ENCODE measurements at places on chromosomes 2 and 18. TPM values are rescaled to one million over a fixed set of nuclear protein-coding genes. Genes with fewer than 3 reads are reported as not detected.

DNA sequence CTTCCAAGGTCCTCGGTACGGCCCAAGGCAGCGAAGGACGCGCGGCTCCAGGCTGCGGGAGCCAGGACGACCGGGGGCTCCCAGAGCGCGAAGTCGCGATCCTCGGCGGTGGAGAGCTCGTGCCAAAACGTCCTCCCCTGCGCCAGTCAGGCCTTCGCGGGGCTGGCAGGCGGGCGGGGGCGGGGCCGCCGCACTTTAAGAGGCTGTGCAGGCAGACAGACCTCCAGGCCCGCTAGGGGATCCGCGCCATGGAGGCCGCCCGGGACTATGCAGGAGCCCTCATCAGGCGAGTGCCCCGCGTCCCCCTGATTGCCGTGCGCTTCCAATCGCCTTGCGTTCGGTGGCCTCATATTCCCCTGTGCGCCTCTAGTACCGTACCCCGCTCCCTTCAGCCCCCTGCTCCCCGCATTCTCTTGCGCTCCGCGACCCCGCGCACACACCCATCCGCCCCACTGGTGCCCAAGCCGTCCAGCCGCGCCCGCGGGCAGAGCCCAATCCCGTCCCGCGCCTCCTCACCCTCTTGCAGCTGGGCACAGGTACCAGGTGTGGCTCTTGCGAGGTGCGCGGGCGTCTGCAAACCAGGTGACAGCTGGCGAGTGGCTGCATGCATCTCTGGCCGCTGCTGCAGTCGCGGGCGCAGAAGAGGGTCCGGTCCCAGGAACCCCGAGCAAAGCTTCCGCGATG lies at the start of gene CIDEA:
Gene CIDEA (plus strand): TSS at position 226 of the 684 bp plus-strand sequence. CDS start 23 bp downstream, at position 249.
- no peaks in the 10 kb centered on the region for H3K4me1 ChIP-seq
- H3K4me3 ChIP-seq: no peak within 1 kb of the TSS
- H3K27me3 ChIP-seq: no peaks in the 10 kb centered on the region
- no peak within 1 kb of the TSS for H3K27ac ChIP-seq

Gene SDC1
- total RNA-seq: 0.66 TPM

Gene GPBAR1
- total RNA-seq: 1.6 TPM

Gene CREG2
- total RNA-seq: 0.60 TPM

GRCh38 chr2:24919506-24920097 lies 435 bp downstream of the ADCY3 start:
- H3K4me1 ChIP-seq: no peaks in the 10 kb centered on the region
- H3K4me3 ChIP-seq: peak overlapping the region; percentile 84
- H3K36me3 ChIP-seq: no peaks in the 10 kb centered on the region
- DNase-seq: peak; percentile 79
- H3K27me3 ChIP-seq: no peaks in the 10 kb centered on the region

DNA sequence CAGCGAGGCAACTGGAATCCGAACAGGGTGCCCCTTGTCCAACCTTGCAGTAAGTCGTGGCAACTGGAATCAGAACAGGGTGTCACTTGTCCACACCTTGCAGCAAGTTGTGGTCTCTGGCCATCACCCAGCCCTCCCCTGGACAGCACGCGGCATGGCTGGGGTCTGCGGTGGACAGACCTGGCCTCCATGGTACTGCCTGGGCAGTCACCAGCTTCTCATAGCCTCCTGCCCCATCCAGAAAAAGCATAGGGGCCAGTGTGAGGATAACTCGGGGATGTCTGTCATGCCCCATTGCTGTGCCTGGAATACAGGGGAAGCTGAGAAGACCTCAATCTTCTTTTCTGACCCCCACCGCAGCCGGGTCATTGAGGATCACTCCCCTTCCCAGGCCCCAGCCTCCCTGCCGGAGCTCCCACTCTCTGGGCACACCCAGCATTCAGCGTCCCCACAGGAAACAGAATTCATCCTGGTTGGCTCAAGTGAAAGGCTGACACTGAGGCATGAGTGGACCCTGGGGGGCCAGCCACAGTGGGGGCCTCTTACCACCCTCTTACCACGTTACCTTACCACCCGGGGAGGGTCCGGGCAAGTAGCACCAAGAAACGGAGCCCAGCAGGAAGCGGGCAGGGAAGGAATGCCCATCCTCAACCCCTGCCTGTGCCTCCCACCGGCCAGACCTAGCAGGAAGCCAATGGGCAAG lies 68.0 kb upstream of the RAB6C start:
- no peak overlapping the region for H3K4me3 ChIP-seq
- H3K27ac ChIP-seq: no peak overlapping the region
- no peaks in the 10 kb centered on the region for H3K36me3 ChIP-seq
- no peaks in the 10 kb centered on the region for H3K4me1 ChIP-seq
- no peaks in the 10 kb centered on the region for H3K27me3 ChIP-seq

DNA sequence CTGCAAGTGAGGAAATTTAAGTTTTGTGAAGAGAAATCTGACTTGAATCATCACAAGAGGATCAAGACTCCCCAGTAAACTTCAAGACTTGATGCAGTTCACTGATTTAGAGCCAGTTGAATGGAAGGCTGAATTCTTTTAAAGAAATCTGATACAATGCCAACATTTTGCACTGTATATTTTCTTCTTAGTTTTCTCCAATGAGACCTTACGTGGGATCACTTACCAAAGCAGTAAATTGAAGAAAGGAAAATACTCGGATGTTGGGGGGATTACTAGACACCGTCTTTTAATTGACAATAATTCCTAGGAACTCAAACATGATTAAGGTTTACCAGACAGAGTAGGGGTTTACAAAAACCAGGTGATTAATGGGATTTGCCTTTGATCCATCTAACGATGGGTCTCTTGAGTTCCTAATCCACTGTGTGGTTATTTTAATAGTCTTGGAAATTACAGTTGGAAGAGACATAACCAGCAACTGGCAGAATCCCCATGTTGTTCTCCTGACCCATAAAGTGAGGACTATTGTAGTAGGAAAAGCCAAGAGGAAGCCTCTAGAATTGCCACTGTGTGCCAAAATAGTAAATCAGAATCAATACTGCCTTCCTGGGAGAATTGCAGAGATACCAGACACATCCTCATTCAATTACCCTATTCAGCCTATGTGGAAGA lies 354.5 kb downstream of the PID1 start:
- no peaks in the 10 kb centered on the region for H3K27me3 ChIP-seq
- no peaks in the 10 kb centered on the region for H3K36me3 ChIP-seq
- H3K4me3 ChIP-seq: no peak overlapping the region
- peaks cover 6% of the 10 kb centered on the region for H3K4me1 ChIP-seq

DNA sequence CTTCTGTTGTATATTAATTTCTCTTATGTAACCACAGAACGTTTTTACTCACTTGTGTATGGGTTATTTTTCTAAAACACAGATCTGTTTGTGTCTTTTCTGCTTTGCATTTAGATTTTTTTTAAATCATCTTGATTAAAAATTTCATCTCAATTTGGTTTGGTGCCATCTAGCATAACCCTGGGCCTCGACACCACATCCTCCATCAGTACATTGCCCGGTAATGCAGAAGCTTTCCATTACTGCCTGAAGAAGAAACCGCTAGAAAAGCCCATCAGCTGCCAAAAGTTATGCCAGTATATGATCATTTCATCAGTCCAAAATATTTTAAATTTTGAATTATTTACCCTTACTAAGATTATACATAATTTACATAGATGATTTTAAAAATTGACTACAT lies 26.2 kb downstream of the MAPRE2 start:
- H3K4me1 ChIP-seq: no peaks in the 10 kb centered on the region
- DNase-seq: no peak
- H3K36me3 ChIP-seq: no peaks in the 10 kb centered on the region
- no peak overlapping the region for H3K27ac ChIP-seq

DNA sequence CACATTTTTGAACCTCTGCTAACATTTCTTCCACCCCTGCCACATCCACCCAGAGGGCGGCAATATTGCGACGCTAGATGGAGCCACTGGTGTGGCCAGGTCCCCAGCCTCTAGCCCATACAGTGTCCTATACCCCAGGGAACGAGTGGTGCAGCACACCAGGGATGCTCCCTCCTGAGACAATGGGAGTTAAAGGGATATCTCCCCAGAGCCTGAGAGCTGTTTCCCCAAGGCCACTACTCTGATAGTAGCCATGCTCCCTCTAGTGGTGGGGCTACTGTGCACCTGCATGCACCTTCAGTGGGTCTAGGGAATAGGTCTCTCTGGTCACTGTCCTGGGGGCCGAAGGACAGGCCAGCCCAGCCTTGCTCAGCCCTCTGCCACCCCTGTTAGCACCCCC lies 336.4 kb upstream of the FSHR start:
- no peaks in the 10 kb centered on the region for H3K27me3 ChIP-seq
- H3K4me1 ChIP-seq: no peaks in the 10 kb centered on the region
- no peak for DNase-seq
- H3K36me3 ChIP-seq: no peaks in the 10 kb centered on the region

Gene LBH
- total RNA-seq: 213 TPM

GRCh38 chr2:110677080-110677479 lies 783 bp downstream of the BUB1 start:
- H3K27me3 ChIP-seq: no peaks in the 10 kb centered on the region
- DNase-seq: no peak
- no peak overlapping the region for H3K27ac ChIP-seq
- no peak overlapping the region for H3K4me3 ChIP-seq
- H3K36me3 ChIP-seq: no peaks in the 10 kb centered on the region

Gene RAMP1
- 109 TPM for total RNA-seq

Gene ACVR1
- 47.8 TPM for total RNA-seq

Gene ALPI
- not detected for total RNA-seq

Gene PLA2R1
- total RNA-seq: 28.8 TPM

Gene SERPINB10
- not detected for total RNA-seq

DNA sequence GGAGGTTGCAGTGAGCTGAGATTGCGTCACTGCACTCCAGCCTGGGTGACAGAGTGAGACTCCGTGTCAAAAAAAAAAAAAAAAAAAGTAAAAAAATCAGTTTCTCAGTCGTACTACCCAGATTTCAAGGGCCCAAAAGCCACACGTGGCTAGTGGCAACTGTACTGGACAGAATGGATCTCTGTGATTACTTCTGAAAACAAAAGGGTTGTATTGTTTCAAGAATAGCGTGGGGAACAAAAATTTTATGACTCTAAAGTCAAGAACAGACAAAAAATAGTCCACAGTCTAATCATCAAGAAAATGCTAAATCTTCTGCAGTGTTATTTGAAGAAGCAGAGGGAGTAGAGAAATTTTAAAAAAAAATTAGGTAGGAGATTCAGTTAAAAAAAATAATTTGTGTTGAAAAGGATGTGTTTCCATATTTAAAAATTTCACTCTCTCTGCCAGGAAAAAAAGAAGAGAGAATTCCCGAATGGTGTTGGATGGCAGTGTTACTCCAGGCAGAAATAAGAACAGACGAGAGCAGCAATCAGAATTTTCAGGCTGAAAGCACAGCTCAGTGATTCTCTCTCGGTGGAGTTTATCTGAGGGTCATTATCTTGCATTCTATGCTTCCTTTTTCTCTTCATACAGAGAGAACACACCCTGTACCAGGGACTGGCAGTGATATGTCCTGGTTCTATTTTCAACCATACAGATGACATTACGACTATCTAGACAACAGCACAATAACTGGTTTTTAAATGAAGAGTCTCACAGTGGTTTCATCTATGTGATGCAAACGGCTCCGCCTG lies 61.8 kb downstream of the CABYR start:
- H3K27me3 ChIP-seq: no peaks in the 10 kb centered on the region
- DNase-seq: no peak
- peaks cover 1% of the 10 kb centered on the region for H3K4me1 ChIP-seq
- H3K4me3 ChIP-seq: no peak overlapping the region

Gene SLC4A5
- 7.3 TPM for total RNA-seq

Gene STARD6
- total RNA-seq: not detected

DNA sequence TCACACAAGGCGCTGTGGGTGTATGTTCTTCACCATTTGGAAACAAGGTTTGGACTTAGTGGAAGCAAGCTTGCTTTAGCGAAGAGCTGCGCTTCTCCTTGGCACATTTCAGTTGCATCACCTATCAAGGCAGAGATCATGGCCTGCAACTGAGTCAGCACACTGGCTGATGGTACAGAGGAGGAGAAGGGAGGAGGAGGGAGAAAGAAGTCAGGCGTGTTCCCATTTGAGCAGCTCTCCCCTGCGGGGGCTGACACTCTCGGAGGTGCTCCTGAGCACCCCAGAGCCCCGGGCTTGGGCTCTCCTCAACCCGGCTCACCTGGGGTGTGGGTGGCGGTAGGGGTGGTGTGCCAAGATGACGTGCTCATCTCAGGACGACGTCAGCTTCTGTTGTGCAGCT lies 6.0 kb upstream of the SERPINB5 start:
- H3K27me3 ChIP-seq: no peaks in the 10 kb centered on the region
- H3K4me1 ChIP-seq: no peaks in the 10 kb centered on the region
- no peak overlapping the region for H3K27ac ChIP-seq
- no peaks in the 10 kb centered on the region for H3K36me3 ChIP-seq

DNA sequence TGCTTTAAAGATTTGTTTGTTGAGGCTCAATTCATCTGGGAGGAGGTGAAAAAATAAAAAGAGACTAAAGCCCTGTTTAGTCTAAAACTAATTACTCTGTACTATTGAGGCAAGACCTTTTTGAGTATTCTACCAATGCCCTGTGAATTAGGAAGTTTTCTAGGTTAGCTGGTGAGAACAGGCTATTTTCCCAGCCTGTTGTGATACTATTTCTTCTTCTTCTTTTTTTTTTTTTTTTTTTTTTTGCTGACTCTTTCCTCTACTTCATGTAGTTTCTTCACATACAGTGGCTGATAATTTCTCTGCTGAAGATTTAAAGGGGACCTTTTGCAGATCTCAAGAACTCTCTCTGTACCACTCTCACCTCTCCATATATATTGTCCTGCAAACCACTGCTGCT lies 8.8 kb upstream of the TMEM87B start:
- no peaks in the 10 kb centered on the region for H3K27me3 ChIP-seq
- no peak overlapping the region for H3K27ac ChIP-seq
- no peak for DNase-seq
- no peak overlapping the region for H3K4me3 ChIP-seq
- H3K36me3 ChIP-seq: no peaks in the 10 kb centered on the region

GRCh38 chr18:21826641-21827302 lies 86.2 kb downstream of the MIB1 start:
- H3K27me3 ChIP-seq: no peaks in the 10 kb centered on the region
- H3K4me3 ChIP-seq: no peak overlapping the region
- no peak for DNase-seq

Gene MC2R
- not detected for total RNA-seq

Gene CFAP65
- total RNA-seq: not detected

- H3K4me3 ChIP-seq: no peak overlapping the region
- H3K4me1 ChIP-seq: no peaks in the 10 kb centered on the region
- no peak overlapping the region for H3K27ac ChIP-seq
- no peaks in the 10 kb centered on the region for H3K27me3 ChIP-seq
- DNase-seq: no peak
- H3K36me3 ChIP-seq: no peaks in the 10 kb centered on the region
These were observed 192.1 kb downstream of the WDR7 start for GRCh38 chr18:56843241-56843640.

GRCh38 chr2:68909793-68910674 lies 38.8 kb upstream of the BMP10 start:
- peaks cover 6% of the 10 kb centered on the region for H3K4me1 ChIP-seq
- no peak overlapping the region for H3K4me3 ChIP-seq
- DNase-seq: peak; percentile 84
- no peaks in the 10 kb centered on the region for H3K27me3 ChIP-seq
- no peak overlapping the region for H3K27ac ChIP-seq

Gene FSHR
- not detected for total RNA-seq

Gene SERPINB11
- not detected for total RNA-seq

Gene SPEG
- total RNA-seq: 261 TPM

GRCh38 chr2:119826370-119826961 lies 66.7 kb downstream of the PTPN4 start:
- no peaks in the 10 kb centered on the region for H3K4me1 ChIP-seq
- no peaks in the 10 kb centered on the region for H3K36me3 ChIP-seq
- H3K27me3 ChIP-seq: no peaks in the 10 kb centered on the region
- H3K27ac ChIP-seq: no peak overlapping the region

- H3K36me3 ChIP-seq: no peaks in the 10 kb centered on the region
- DNase-seq: no peak
- no peak overlapping the region for H3K27ac ChIP-seq
- peaks cover 4% of the 10 kb centered on the region for H3K4me1 ChIP-seq
These were observed 593.9 kb upstream of the ZNF804A start for GRCh38 chr2:184004289-184004947.

Gene CD207
- total RNA-seq: not detected

Data from aorta (tissue), 5 donors.